ENCODE measurements at places on chromosomes 1 and 21.

DNA sequence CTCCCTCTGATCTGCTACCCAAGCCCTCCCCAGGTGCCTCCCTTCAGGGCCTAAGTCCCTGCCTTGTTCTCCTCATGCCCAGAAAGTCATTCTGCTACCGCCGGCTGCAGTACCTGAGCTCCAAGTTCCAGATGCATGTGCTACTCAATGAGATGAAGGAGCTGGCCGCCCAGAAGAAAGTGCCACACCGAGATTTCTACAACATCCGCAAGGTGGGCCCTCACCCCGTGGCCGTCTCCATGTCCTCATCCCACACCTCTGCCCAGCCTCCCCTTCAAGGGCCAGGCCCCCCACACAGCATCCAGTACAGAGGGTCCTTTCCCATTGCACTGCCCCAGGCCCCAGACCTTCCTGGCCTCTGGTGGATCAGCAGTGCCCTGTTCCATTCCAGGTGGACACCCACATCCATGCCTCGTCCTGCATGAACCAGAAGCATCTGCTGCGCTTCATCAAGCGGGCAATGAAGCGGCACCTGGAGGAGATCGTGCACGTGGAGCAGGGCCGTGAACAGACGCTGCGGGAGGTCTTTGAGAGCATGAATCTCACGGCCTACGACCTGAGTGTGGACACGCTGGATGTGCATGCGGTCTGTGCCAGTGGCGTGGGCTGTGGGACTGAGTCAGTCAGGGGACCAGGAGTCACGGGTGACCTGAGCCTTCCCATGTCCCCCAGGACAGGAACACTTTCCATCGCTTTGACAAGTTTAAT is 8.2 kb downstream of the AMPD2 start:
- DNase-seq: no peak

GRCh38 chr1:216183007-216183406 is 240.2 kb downstream of the USH2A start:
- peak; percentile 49 for DNase-seq

- DNase-seq: no peak
Observed at GRCh38 chr1:18300376-18300775, 180.4 kb upstream of the KLHDC7A start.

DNA sequence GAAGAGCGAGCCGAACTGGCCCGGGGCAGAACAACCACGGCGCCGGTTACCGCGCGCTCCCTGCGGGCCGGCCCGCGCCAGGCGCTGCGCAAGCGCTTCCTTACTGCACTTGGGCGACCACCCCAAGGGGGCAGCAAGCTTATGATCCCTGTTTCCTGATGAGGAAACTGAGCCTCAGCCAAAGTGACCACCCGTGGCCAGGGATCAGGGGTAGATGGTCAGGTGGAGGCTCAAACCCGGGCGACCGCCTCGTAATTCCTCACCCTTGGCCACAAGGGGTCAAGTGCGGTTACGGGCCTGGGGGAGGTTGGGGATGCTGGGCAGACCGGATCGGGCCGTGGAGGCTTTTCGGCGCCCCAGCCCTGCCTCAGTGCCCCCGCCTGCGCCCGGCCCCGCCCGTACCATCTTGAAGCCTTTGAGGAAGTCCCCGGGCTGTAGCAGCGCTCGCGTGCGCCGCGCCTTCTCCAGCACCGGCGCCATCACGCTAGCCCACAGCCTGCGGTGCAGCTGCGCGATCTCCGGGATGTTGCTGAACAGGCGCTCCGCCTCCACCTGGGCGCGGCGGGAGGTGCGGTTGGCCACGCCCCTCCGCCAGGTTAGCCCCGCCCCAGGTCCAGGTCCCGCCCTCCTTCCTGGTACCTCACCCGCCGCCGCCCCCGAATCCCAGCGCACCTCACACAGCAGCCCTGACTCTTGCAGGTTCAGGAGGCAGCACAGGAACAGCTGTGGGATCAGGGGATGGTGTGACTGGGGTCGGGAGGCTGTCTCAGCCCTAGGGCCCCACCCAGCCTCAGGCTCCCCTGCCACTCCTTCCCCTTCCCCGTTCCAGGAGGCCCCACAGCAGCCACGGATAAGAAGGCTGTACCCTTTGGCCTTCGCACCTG is 5.4 kb upstream of the TNFRSF25 start:
- no peak for DNase-seq

DNA sequence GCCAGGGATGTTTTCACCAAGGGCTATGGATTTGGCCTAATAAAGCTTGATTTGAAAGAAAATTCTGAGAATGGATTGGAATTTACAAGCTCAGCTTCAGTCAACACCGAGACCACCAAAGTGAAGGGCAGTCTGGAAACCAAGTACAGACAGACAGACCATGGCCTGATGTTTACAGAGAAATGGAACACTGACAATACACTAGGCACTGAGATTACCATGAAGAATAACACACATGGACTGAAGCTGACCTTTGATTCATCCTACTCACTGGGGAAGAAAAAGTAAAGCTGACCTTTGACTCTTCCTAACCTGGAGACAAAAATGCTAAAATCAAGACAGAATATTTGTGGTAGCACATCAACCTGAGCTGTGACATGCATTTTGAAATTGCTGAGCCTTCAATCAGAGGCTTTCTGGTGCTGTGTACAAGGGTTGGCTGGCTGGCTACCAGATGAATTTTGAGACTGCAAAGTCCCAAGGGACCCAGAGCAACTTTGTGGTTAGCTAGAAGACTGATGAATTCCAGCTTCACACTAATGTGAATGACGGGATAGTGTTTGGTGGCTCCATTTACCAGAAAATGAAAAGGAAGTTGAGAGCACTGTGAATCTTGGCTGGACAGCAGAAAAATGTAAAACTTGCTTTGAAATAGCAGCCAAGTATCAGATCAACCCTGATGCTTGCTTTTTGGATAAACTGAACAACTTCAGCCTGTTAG is 190.4 kb upstream of the KCTD3 start:
- no peak for DNase-seq

GRCh38 chr1:20124456-20125057 is 5.2 kb upstream of the PLA2G2D start:
- DNase-seq: no peak

DNA sequence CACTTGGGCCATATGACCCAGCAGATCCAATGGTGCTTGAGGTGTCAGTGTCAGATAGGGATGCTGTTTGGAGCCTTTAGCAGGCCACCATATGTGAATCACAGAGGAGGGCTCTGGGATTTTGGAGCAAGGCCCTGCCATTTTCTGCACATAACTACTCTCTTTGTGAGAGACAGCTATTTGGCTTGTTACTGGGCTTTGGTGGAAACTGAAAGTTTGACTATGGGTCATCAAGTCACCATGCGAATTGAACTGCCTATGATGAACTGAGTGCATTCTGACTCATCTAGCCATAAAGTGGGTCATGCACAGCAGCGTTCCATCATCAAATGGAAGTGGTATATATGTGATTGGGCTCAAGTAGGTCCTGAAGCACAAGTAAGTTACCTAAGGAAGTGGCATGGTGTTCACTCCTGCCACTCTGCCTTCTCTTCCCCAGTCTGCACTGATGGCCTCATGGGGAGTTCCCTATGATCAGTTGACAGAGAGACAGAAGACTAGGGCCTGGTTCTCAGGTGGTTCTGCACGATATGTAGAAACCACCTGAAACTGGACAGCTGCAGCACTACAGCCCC is 447.3 kb downstream of the AGBL4 start:
- no peak for DNase-seq

- peak; percentile 25 for DNase-seq
Observed at GRCh38 chr1:65002508-65003315, 36.4 kb upstream of the JAK1 start.

DNA sequence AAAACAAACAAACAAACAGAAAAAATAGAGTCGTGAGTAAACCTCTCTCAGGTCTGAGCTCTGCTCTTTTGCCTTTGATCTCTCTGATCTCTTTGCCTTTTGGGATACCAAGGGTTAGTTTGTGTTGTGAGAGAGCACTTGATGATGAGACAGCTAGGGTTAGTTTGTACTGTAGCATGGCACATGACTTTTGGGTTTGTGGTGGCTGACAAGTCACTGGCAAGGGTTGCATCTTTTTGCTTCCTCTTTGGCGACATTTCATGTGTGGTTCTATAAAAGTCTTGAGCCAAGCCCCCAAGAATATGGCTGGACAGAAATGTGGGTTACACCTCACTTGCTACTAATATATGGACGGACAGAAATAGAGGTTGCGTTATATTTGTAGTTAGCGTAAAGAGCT is 60.5 kb downstream of the TESK2 start:
- DNase-seq: no peak

- no peak for DNase-seq
Observed at GRCh38 chr1:60581455-60582220, 500.7 kb upstream of the NFIA start.

GRCh38 chr1:31216016-31216415 is 23.7 kb downstream of the NKAIN1 start:
- peak; percentile 93 for DNase-seq

DNA sequence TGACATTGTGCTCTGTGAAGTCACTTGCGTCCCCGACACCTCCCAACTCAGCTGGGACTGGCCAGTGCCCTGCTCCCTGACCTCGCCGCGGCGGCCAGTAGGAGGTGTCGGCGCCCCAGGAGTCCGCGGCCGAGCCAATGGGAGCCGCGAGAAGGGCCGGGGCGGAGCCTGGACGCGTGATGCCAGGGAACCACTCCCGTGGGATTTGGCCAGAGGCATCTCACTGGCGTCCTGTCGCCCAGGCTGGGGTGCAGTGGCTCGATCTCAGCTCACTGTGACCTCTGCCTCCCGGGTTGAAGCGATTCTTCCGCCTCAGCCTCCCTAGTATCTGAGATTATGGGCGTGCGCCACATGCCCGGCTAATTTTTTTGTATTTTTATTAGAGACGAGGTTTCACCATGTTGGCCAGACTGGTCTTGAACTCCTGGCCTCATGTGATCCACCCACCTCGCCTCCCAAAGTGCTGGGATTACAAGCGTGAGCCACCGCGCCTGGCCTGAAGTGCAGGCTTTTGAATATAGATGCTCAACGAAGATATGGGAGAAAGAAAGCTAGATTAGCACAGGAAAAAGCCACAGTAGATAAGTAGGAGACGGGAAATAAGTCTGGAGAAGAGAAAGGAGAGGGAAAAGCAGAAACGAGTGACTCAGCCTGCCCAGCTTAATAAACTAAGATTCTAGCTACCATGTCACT is 38.0 kb downstream of the ZBTB8OS start:
- peak; percentile 47 for DNase-seq

- no peak for DNase-seq
Observed at GRCh38 chr1:67685558-67686266, 711 bp downstream of the GADD45A start.

DNA sequence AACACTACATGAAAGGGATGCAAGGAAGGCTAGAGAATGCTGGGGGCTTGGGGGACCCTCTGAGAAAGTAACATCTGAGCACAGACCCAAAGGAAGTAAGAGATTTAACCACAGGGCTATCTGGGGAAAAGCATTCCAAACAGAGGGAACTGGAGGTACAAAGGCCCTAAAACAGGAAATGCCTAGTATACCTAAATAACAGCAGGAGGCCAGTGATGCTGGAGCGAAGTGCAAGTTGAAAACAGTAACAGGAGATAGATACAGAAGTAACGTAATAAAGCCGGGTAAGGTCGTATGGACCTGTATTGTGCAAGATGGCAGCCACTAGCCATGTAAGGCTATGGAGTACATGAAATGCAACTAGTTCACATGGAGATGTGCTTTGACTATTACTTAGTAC is 52.1 kb downstream of the CD34 start:
- DNase-seq: no peak

DNA sequence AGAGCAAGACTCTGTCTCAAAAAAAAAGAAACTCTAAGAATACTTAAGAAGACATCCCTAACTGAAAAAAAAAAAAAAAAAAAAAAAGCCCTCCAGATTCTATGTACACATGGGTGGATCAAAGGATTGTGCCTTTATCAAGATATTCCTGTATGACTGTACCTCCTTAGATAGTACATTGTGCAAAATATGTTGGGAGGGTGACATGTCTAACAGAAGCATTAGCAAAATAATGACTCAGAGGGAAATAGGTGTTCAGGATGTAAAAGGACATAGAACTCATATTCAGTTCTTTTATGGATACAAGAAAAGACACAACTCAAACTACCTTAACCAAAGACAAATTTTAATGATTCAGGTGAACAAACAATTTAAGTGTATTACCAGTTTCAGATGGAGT is 269.8 kb upstream of the KAZN start:
- DNase-seq: no peak

- peak; percentile 91 for DNase-seq
Observed at GRCh38 chr1:175572932-175573868, 170.2 kb downstream of the TNR start.

GRCh38 chr1:219528633-219529032 is 84.3 kb downstream of the ZC3H11B start:
- no peak for DNase-seq

- DNase-seq: peak; percentile 60
Observed at GRCh38 chr1:6448749-6449631, 17.0 kb downstream of the TNFRSF25 start.

GRCh38 chr1:31763671-31764311 is 349 bp downstream of the ADGRB2 start:
- DNase-seq: no peak
